ENCODE measurements at places on chromosomes 5 and 9.

GRCh38 chr9:121776739-121777637, 125.6 kb downstream of the DAB2IP start:
- DNase-seq: no peak

DNA sequence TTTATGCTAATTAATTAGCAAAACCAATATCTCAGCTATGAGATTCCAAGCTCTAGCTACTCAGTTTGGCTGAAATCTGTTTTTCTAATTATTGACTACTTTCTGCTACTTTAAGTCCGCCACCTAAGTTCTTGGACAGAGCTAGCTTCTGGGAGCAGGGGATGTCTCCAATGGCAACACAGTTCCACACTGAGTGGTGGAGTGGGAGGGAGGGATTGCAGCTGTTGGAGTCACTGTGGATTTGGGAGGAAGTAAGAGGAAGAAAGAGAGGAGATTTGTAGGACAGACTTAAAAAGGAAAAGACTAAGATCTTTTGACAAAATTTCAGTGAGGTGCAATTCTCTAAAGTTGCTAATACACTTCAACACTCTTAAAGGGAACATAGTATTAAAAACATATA, 450.8 kb downstream of the NFIB start:
- DNase-seq: no peak

- DNase-seq: no peak
These were observed 14.0 kb upstream of the TCF7 start for GRCh38 chr5:134100283-134101091.

DNA sequence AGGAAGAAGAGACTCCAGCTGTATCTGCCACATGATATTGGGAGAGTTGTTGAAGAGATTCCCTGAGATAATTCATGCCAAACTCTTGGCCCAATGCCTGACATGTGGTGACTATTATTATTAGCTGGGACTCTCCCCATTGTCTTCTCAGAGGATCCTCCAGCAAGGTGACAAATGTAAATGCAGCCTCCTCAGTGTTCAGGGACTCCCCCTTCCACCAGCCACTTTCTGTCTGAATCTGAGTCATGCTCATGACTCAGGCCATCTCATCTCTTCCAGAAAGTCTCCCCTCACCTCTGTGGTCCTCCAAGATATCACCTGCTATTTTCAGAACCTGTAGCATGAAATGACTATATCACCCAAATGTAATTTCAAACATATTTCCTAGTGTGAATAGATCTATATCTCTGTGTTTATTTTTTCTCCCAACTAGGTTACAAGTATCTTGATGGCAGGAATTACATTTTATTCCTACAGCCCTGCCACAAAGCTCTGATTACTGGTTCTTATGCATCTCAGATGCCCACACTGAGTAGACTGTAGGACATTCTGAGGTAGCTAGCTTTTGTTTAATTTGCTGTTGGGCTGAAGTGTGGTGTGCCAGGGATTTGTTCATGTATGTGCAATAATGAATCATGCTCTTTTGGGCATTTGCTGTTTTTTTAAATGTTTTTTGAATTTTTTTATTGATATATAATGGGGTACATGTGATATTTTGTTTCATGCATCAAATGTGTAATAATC, 126.6 kb upstream of the IL12B start:
- no peak for DNase-seq

DNA sequence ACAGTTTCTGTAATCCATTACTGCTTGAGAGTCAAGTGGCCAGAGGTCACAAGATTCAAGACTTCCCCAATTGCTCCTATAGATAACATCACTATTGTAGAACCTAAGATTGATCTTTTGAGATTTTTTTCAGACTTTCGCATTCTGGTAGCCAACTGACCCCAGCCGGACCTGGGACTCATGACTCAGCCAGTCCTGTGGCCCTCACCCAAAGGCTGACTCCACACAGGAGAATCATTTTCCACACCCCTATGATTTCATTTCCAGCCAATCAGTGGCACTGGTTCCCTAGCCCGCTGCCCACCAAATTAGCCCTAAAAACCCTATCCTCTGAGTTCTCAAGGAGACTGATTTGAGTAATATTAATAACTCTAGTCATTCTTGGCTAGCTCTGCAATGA, 36.2 kb downstream of the TARS1 start:
- no peak for DNase-seq

Data from suprapubic skin (tissue), 4 donors.